ENCODE measurements at places on chromosomes 1 and 21.

- no peak for DNase-seq
Measured at GRCh38 chr1:29329022-29329775, 92.9 kb downstream of the PTPRU start.

DNA sequence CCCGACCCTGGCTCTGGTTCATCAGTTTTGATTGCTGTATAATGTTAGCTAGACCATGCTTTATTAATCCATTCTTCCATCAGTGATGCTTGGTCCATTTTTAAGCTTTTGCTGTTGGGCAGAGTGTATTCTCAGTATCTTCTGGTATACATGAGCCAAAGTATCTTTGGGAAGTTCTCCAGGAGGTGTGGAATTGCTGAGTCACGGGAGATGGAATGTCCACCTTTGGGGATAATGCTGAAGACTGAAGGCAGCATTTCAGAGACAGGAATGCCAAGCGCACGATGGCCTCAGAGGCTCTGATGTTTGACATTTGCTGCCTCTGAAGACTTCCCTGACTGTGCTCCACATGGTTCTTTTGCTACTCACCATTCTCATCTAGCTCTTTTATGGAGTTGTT is 266.3 kb upstream of the KAZN start:
- DNase-seq: no peak

DNA sequence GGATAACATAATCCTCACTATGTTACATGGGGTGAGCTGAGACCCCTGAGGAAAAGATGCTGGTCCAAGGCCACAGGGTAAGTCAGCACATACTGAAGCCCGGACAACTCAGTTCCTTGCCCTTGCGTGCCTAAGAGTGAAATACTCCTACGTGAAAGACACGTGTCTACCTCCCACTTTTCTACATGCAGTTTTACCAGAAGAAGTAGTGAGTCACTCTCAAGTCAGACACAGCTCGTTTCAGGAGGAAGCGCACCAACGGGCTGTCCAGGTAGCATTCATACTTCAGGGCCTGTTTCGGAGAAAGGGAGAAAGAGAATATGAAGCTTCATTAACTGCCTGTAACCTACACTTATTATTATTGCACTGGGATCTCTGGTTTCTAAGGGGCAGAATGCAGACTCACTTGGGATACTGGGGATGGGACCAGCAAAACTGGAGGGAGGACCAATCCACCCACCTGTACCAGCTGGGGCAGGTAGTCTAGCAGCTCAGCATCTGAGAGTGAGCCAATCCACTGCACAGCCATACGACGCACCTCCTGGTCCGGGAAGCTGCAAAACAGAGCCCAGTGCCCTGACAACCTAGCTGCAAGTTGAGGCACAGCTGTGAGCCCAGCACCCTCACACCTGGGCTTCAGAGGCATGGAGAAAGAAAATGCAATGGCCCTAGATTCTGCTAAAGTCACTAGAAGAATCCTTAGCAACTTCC is 32.4 kb upstream of the PPP1R15B start:
- DNase-seq: no peak

- DNase-seq: no peak
Measured at GRCh38 chr1:53766831-53767405, 28.0 kb upstream of the GLIS1 start.

DNA sequence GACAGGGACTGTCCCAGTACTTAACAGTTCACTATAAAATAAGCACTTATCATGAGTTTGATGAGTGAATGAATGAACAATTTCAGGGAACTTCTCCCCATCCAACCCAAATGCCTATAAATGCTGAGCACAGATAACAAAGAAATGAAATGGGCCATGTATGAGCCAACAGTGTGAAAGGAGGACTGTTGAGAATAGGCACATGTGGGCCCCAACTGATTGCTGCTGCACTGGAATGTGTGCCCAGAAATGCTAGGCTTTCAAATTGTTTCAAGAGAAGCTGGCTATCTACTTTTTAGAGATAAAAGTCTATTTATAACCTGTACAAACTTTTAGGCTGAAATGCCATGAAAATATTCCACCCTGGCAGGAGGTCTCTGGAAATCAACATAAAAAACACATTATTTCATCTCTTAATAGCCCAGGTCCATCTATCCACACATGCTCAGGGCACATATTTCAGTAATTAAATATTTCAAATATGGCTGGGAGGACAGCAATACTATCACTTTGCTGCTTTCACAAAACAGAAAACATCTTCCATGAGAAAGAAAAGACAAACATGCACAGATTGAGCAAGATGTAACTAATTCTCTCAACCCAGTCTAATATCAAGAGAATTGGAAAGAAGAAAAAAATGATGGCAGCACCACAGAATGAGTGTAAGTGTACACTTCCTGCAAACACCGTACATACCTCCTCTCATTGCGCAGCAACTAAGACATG is 49.8 kb downstream of the COLGALT2 start:
- no peak for DNase-seq

DNA sequence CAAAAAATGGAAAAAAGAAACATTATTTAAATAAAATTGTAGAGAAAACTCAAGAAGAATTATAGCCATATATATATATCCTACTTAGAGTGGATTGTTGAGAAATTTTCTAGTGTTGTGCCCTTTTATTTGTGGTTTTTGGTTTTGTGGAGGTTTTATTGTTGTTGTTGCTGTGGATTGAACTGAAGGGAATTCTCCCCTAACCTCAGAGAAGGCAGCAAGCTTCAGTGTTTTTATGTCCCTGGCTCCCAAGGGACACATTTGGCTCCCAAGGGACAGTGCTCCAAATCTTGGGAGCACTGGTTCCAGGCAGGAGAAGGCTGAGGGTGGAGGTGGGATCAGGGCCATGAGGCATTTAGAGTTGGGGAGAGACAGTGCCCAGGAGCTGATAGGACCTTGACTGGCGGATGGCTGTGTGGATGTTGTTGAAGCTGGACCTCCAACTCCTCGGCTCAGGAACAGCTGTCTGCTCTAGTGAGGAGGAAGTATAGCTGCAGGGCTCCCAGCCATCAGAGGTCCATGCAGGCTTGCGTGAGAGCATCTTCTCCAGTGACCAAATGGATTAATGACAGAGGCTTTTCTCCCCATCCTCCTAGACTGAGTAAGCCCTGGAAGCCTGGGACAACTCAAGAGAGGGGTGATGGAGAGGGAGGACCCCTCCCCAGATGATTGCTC is 100.5 kb downstream of the TEX35 start:
- DNase-seq: no peak

- no peak for DNase-seq
Measured at GRCh38 chr1:30140566-30140965, 582.8 kb downstream of the MATN1 start.

DNA sequence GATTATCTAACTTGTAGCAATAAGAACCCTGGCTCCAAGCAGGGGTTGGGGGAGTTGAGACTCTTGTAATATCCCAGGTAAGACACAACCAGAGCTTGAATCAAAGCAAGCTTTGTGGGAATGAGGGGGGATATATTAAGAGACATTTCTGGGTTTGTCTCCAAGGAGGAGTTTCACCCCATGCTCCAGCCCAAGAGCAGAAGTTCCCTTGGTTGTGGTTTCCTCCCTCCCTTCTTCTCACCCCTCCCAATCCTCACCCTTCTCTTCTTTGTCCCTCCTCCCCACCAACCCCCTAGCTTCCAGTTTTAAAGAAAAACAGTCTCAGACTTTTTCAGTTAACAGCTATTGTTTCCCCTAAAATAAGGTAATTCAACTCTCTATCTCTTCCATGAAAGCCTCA is 11.9 kb downstream of the TRAF3IP3 start:
- peak; percentile 58 for DNase-seq

- no peak for DNase-seq
Measured at GRCh38 chr21:21000591-21001175, 2.5 kb downstream of the NCAM2 start.

DNA sequence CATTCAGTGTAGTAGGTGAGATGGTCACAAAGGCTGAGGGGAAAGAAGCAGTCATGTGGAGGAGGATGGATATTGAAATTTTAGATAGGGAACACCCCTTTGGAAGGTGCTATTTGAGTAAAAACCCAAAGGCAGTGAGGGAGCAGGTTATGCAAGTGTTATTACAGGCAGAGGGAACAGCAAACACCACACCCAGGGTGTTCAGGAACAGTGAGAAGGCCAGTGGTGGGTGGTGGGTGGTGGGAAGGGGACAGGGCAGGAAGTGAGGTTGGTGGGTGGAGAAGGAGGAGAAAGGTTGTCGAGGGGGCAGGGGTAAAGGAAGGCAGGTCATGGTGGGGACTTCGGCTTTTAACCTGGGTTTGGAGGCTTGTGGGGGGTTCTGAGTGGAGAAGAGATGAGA is 39.2 kb upstream of the SCMH1 start:
- no peak for DNase-seq

- no peak for DNase-seq
Measured at GRCh38 chr21:27206368-27206982, 239.6 kb upstream of the ADAMTS5 start.

GRCh38 chr1:98482611-98483010 is 178.9 kb upstream of the SNX7 start:
- no peak for DNase-seq

- DNase-seq: no peak
Measured at GRCh38 chr1:36160388-36160948, 4.5 kb downstream of the MAP7D1 start.

- no peak for DNase-seq
Measured at GRCh38 chr1:10189659-10190058, 20.7 kb upstream of the KIF1B start.

DNA sequence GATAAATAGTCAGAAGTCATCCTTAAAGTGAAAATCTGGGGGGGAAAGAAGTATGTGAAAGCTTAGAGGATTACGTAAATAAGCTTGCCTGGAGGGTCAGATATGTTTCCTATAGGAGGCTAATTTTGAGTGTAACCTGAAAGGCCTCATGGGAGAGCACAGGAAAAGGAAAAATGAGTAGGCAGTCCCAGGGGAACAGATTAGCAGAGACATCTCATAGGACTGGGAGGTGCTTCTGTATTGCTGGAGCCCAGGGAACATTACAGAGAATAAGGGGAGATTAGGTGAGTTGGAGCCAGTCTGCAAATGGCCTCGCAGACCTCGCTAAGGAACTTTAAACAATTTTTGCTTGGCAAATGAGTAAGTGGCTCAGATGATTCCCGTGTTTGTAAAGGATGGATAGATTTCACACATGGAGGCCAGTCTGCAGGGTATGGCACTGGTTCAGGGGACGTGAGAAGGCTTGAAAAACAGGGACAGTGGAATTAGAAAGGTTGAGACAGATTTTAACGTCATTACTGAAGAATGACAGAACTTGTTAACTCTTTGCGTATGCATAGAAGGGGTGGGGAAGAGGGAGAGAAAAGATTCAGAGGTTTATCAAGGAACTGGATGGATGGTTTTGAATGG is 149.1 kb downstream of the GREM2 start:
- DNase-seq: no peak

DNA sequence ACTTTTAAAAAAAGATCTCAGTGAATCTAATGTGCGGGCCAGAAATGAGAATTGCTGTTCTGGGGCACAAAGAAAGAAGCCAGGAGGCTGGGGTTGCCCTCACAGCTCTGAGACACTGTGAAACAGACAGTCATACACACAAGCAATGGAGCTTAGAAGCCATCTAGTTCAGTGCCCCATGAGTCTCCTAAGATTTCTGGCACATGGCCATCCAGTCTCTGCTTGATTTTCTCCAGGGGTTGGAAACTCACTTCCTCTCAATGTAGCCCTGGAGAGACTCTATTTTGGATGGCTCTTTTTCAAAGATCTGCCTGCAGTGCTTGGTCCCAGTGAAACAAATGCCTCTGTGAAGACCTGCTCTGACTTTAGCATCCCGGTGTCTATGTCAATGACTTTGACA is 38.6 kb downstream of the KCNN3 start:
- no peak for DNase-seq

DNA sequence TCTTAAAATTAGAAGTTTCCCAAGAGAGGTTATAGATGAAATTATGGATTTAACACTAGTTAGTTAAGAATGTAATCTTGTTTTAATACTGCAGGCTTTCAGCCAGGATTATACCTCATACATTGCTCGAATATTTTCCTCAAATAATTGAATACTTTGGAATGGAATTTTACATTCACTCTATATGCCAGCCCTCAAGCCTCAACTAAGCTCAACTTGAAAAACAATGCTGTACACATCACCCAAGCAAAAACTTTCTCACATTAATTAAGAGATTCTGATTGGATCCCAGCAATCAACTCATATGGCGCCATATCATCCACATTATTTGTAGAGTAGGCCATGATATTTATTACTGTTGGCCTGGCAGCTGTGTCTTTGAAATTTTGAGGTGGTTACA is 710.7 kb upstream of the ADAMTS5 start:
- no peak for DNase-seq

DNA sequence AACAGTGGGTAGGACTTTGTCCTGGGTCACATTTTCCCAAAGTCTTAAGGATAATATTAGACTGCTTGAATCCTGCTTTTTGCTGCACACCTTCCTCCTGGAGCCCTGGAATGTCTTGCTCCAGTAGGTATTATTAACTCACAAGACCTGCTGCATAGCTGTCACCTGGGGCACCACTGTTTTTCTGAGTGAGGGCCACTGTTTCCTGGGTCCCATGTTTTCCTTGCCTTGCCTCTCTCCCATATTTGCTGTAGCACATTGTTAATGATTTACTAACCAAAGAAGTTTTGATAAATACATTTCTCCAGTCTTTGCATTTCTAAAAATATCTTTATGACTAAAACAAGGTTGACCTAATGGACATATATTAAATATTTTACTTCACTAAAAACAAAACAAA is 22.5 kb upstream of the FCAMR start:
- no peak for DNase-seq

DNA sequence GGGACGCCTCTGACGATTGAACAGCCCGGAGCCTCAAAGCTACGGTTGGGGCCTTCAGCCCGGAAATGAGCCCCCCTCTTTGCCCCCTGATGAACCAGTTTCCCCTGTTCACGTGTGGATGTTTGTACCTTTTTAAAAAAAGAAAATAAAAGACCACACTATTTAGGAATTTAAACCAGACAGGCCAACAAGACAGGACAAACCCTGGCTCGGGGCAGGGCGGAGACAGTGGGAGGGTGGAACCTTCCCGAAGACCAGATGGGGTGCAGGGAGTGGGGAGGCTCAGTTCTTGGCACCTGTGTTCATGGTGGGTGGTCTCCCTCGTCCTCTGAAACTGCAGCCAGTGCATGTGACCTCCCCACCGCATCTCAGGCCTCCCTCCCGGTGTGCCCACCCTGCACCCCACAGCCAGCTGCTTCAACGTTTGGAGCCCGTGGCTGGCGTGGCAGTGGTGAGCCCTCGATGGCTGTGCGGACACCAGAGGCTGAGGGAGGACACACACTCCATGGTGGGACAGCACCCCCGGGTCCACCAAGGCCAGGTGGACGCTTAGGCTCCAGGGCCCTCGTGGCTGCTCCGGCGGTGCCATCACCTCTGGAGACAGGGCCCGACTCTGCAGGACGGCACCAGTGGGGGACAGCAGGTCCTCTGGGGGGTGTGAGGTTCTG is 45.6 kb downstream of the COL18A1 start:
- DNase-seq: no peak

GRCh38 chr1:36369061-36369861 is 16.5 kb downstream of the STK40 start:
- peak; percentile 70 for DNase-seq

Measured in CD14-positive monocyte (primary cell).